ENCODE measurements at places on chromosomes 3 and 15. TPM values are rescaled to one million over a fixed set of nuclear protein-coding genes. Genes with fewer than 3 reads are reported as not detected.
A peak's percentile ranks its signal among the peaks of the same experiment; 100 is the strongest.

The TFDP2 gene
- 51.6 TPM for total RNA-seq

The B3GNT5 gene
- 11.3 TPM for total RNA-seq

The CPLX3 gene
- not detected for total RNA-seq

The CMTM8 gene
- total RNA-seq = 1.7 TPM

GRCh38 chr15:82875411-82876003, 66.1 kb downstream of the WHAMM start:
- H3K4me1 ChIP-seq = no peaks in the 10 kb centered on the region
- no peak overlapping the region for H3K27ac ChIP-seq
- H3K27me3 ChIP-seq = no peaks in the 10 kb centered on the region
- no peak for DNase-seq

GRCh38 chr3:35565048-35565447, 74.3 kb upstream of the ARPP21 start:
- no peaks in the 10 kb centered on the region for H3K36me3 ChIP-seq
- no peak overlapping the region for H3K27ac ChIP-seq

- H3K36me3 ChIP-seq = no peaks in the 10 kb centered on the region
- no peaks in the 10 kb centered on the region for H3K27me3 ChIP-seq
- H3K4me3 ChIP-seq = no peak overlapping the region
- no peaks in the 10 kb centered on the region for H3K4me1 ChIP-seq
- no peak overlapping the region for H3K27ac ChIP-seq
- no peak for DNase-seq
Measured at GRCh38 chr15:80456517-80457492, 52.6 kb downstream of the ARNT2 start.

DNA sequence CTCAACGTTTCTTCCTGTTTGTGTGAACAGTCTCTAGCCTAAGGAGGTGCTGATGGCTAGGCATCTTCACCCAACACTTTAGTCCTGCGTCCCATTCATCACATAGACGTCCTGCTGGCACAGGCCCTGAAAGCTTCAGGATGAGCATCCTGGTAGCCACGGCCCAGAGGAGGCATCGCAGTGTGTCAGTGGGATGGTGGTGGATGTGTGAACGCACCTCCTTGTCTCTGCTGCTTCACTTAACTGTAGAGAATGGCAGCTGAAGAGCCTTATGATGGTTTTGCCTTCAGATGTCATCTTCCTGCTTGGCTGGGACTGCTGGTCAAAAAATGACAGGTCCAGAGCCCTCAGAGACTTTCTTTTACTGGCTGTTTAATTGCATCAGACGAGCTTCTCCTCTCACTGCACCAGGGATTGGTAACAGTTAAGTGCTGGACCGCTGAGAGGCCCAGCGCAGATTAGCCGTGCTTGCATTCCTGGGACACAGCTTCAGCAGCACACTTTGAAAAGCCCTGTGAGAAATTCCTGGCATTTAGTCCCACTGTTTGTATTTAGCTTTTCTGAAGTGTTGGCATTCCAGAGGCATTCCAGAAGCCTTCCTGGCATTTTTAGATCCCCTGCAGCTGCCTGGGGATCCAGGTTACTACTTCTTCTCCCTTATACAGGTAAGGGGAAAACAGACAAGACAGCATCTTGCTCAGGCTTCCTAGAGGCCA, 132.4 kb upstream of the PLXNA1 start:
- no peaks in the 10 kb centered on the region for H3K36me3 ChIP-seq
- no peak for DNase-seq
- peaks cover 19% of the 10 kb centered on the region for H3K4me1 ChIP-seq
- no peak overlapping the region for H3K4me3 ChIP-seq
- H3K27me3 ChIP-seq = no peaks in the 10 kb centered on the region

DNA sequence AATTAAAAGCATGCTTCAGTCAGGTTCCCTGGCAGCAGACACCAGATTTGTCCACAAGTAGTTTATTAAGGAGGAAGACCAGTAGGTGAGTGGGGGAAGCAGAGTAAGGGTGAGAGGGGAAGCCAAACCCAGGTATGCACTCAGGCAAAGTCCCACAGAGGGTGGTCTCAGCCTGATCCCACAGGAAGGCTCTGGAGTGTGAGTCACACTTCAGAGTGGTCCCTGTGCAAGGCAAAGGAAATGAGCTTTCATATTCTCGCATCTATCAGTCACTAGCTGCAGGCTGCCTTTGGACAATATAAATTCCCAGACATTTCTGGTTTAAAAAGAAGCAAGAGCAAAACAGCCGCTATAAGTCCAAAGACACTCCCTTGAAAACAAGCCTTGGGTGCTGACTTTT, 78.5 kb downstream of the TRANK1 start:
- no peak overlapping the region for H3K4me3 ChIP-seq
- no peaks in the 10 kb centered on the region for H3K27me3 ChIP-seq
- H3K27ac ChIP-seq = no peak overlapping the region
- no peak for DNase-seq
- no peaks in the 10 kb centered on the region for H3K36me3 ChIP-seq

- DNase-seq = no peak
- peaks cover 20% of the 10 kb centered on the region for H3K36me3 ChIP-seq
Measured at GRCh38 chr3:146110161-146110560, 50.8 kb downstream of the PLOD2 start.

GRCh38 chr15:41285285-41285684, 47.1 kb downstream of the OIP5 start:
- H3K27me3 ChIP-seq = no peaks in the 10 kb centered on the region
- peaks cover 31% of the 10 kb centered on the region for H3K36me3 ChIP-seq
- no peak for DNase-seq
- peak overlapping the region; percentile 90 for H3K27ac ChIP-seq

- H3K27ac ChIP-seq = no peak overlapping the region
- no peaks in the 10 kb centered on the region for H3K36me3 ChIP-seq
- no peaks in the 10 kb centered on the region for H3K27me3 ChIP-seq
- no peaks in the 10 kb centered on the region for H3K4me1 ChIP-seq
- no peak overlapping the region for H3K4me3 ChIP-seq
Measured at GRCh38 chr3:132245552-132246142, 71.6 kb upstream of the ACP3 start.

GRCh38 chr3:130816561-130817445, 70.2 kb upstream of the PIK3R4 start:
- no peaks in the 10 kb centered on the region for H3K27me3 ChIP-seq
- DNase-seq = no peak
- no peaks in the 10 kb centered on the region for H3K36me3 ChIP-seq
- H3K4me1 ChIP-seq = no peaks in the 10 kb centered on the region

DNA sequence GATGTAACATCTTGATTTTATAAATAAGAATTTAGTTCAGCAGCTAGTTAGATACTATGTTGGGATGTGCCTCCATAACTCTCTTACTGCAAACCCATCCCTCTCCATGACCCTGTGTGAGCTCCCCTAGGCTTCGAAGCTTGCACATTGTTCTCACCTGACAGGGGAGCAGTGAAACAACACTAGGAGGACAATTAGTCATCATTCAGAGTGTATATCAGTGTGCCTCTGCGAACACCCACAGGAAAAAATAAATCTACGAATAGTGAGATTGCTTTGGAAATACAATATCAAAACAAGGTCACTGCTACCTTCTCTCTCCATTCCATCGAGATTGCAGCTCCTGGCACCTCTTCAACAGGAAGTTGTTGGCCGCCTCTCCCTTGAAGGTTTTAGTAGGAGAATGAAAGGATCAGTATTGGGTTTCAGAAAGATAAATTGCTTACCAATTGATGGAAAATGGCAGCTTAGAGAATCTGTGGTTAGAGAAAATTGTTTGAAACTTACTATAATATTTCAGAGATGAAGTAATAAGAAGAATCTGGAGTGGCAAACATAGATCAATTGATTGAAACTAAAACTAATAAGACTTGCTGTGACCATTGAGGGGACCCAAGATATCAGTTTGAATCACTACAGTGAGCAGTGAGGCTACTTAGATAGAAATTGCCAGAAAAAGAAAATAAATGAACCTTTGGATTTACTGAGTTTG, 103.2 kb downstream of the CHL1 start:
- no peaks in the 10 kb centered on the region for H3K27me3 ChIP-seq
- no peak for DNase-seq
- H3K4me3 ChIP-seq = no peak overlapping the region
- no peak overlapping the region for H3K27ac ChIP-seq
- no peaks in the 10 kb centered on the region for H3K4me1 ChIP-seq

All from esophagus muscularis mucosa (tissue), 4 donors.